ENCODE measurements at places on chromosomes 13 and 19. TPM values are rescaled to one million over a fixed set of nuclear protein-coding genes. Genes with fewer than 3 reads are reported as not detected.

DNA sequence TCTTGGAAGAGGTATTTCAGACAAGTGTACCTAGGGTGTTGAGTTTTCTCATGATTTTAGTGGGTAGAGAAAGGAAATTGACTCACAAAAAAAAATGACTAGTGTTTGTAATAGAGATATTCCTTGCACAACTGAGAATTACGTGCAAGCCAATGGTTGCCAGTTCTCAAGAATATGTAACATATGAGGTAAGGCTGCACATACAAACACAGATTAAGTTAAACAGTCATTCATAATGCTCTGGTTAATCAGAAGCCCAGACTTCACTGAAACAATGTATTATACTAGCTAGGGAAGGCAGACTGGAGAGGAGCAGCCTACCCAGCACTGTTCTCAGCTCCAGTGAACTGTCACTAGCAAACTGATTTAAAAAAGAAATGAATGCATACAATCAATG is 418.3 kb downstream of the DIAPH3 start:
- no peaks in the 10 kb centered on the region for H3K27me3 ChIP-seq
- no peaks in the 10 kb centered on the region for H3K36me3 ChIP-seq
- no peaks in the 10 kb centered on the region for H3K4me1 ChIP-seq
- H3K4me3 ChIP-seq: no peak overlapping the region

- H3K36me3 ChIP-seq: no peaks in the 10 kb centered on the region
- H3K27ac ChIP-seq: no peak overlapping the region
- DNase-seq: peak; percentile 73
- peaks cover 14% of the 10 kb centered on the region for H3K4me1 ChIP-seq
- no peak overlapping the region for H3K4me3 ChIP-seq
- no peaks in the 10 kb centered on the region for H3K27me3 ChIP-seq
These were observed 258.5 kb downstream of the COG6 start for GRCh38 chr13:39913928-39914327.

The ZNF155 gene
- 8.2 TPM for total RNA-seq

GRCh38 chr19:32810452-32810851 is 59.1 kb downstream of the SLC7A9 start:
- no peaks in the 10 kb centered on the region for H3K36me3 ChIP-seq
- H3K4me3 ChIP-seq: no peak overlapping the region
- DNase-seq: no peak
- H3K27me3 ChIP-seq: no peaks in the 10 kb centered on the region
- no peak overlapping the region for H3K27ac ChIP-seq
- H3K4me1 ChIP-seq: no peaks in the 10 kb centered on the region

GRCh38 chr19:343941-344624 is 513 bp downstream of the MIER2 start:
- DNase-seq: peak; percentile 65
- peak overlapping the region; percentile 59 for H3K4me3 ChIP-seq
- H3K27me3 ChIP-seq: no peaks in the 10 kb centered on the region
- H3K27ac ChIP-seq: peak overlapping the region; percentile 86

DNA sequence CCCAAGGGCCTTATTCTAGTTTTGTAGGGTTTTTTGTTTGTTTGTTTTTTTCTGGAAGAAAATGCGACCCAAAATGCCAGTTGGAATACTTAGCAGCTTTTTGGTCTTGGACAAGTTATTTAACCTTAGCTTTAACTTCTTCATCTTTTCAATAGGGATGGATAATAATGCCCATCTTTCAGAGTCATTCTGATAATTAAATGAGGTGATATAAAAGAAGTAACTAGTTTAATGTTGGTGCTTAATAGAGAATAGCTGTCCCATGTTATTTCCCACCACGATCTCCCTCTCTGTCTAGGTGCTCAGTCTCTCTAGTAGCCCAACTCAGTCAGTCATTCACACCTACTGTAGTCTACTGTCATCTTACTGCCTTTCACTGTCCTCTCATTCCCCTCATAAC is 8.0 kb downstream of the LSM14A start:
- H3K27ac ChIP-seq: no peak overlapping the region
- DNase-seq: no peak
- no peaks in the 10 kb centered on the region for H3K36me3 ChIP-seq
- H3K4me1 ChIP-seq: peaks cover 88% of the 10 kb centered on the region
- H3K27me3 ChIP-seq: no peaks in the 10 kb centered on the region
- no peak overlapping the region for H3K4me3 ChIP-seq

DNA sequence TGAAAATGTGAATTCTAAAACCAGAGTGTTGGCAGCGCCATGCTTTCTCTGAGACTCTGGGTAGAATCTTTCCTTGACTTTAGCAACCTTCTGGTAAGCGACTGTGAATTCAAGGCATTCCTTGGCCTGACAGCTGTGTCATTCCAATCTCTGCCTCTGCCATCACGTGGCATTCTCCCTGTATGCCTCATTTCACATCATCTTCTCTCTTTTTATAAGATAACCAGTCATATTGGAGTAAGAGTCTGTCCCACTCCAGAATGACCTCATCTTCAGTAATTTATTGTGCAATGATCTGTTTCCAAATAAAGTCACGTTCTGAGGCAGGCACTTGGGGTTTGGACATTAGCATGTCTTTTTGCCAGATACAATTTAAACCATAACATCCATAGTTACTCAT is 103.4 kb upstream of the POSTN start:
- DNase-seq: no peak
- H3K27ac ChIP-seq: no peak overlapping the region
- no peak overlapping the region for H3K4me3 ChIP-seq
- H3K27me3 ChIP-seq: no peaks in the 10 kb centered on the region
- no peaks in the 10 kb centered on the region for H3K4me1 ChIP-seq
- no peaks in the 10 kb centered on the region for H3K36me3 ChIP-seq

- DNase-seq: peak; percentile 97
- H3K36me3 ChIP-seq: peaks cover 10% of the 10 kb centered on the region
- peaks cover 56% of the 10 kb centered on the region for H3K4me1 ChIP-seq
- H3K27me3 ChIP-seq: no peaks in the 10 kb centered on the region
- H3K4me3 ChIP-seq: peak within 1 kb of the TSS; percentile 53
These were observed at the start of gene PLIN4 for GRCh38 chr19:4518345-4519171. TSS of gene PLIN4 (minus strand) at chr19:4518486. CDS start at chr19:4518272, 214 bp downstream.

DNA sequence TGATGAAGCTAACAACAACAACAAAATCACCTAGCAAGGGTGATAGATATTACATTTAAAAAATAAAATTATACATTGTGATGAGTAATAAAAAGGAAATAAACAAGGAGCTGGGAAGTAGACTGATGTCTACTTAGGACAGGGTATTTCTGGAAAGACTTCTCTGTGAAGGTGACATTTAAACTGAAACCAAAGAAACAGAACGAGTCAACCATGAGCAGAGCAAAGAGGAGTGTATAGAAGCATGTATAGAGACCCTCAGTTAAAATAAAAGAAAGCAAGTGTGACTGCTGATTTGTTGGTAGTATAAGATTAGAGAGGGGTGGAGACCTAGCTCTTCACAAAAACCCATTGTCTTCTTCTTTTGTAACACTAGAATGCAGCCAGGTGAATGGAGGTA is 53.0 kb upstream of the TDRD3 start:
- no peak overlapping the region for H3K27ac ChIP-seq
- no peak overlapping the region for H3K4me3 ChIP-seq
- DNase-seq: no peak
- H3K36me3 ChIP-seq: no peaks in the 10 kb centered on the region
- no peaks in the 10 kb centered on the region for H3K4me1 ChIP-seq
- no peaks in the 10 kb centered on the region for H3K27me3 ChIP-seq

The EFNA2 gene
- total RNA-seq: not detected

The INAFM1 gene
- 14.1 TPM for total RNA-seq

GRCh38 chr19:46384396-46384795 is 29.0 kb downstream of the CCDC8 start:
- no peak overlapping the region for H3K4me3 ChIP-seq
- no peaks in the 10 kb centered on the region for H3K4me1 ChIP-seq
- peaks cover 26% of the 10 kb centered on the region for H3K36me3 ChIP-seq
- DNase-seq: peak; percentile 52
- no peak overlapping the region for H3K27ac ChIP-seq

GRCh38 chr19:45637890-45638667 is 1.1 kb downstream of the EML2 start:
- peak overlapping the region; percentile 55 for H3K4me3 ChIP-seq
- H3K36me3 ChIP-seq: no peaks in the 10 kb centered on the region
- H3K4me1 ChIP-seq: peaks cover 40% of the 10 kb centered on the region
- DNase-seq: no peak
- H3K27me3 ChIP-seq: no peaks in the 10 kb centered on the region

DNA sequence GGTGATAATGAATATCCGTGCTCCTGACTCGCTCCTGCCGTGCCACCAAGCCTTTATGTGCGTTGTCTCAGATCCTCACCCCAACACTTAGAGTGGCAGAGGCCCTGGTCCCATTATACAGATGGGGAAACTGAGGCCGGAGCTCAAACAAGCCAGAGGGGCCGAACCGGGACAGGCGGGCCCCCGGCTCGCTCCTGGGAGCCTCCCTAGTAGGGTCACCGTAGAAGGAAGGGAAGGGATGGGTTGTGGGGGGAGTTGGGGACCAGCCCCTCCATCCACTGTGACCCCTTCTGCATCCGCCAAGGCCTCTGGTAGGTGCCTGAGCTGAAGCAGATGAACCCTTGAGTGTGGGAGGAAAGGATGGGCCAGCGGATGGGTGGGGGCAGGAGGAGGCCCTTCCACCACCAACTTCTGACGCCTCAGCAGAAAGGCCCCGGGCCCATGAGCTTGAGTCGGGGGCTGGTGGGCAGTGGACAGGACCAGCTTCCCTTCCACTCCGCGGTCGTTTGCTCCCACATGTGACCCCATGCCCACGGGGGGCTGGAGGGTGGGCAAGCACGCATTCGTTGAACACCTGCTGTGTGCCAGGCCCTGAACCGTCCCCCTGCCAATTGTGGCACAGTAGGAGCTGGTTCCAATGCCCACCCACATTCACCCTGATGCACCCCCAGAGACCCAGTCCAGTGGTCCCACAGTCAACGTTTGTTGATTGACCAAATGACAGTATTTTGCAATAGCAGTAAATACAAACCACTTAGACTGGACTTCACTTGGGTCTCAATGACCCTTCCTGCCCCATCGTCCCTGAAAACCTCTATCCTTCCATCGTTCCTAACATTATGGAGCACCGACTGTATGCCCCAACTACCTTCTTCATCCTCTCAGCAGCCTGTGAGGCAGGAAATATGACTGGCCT is 24.2 kb upstream of the TCF3 start:
- DNase-seq: no peak
- H3K4me3 ChIP-seq: no peak overlapping the region
- no peak overlapping the region for H3K27ac ChIP-seq

DNA sequence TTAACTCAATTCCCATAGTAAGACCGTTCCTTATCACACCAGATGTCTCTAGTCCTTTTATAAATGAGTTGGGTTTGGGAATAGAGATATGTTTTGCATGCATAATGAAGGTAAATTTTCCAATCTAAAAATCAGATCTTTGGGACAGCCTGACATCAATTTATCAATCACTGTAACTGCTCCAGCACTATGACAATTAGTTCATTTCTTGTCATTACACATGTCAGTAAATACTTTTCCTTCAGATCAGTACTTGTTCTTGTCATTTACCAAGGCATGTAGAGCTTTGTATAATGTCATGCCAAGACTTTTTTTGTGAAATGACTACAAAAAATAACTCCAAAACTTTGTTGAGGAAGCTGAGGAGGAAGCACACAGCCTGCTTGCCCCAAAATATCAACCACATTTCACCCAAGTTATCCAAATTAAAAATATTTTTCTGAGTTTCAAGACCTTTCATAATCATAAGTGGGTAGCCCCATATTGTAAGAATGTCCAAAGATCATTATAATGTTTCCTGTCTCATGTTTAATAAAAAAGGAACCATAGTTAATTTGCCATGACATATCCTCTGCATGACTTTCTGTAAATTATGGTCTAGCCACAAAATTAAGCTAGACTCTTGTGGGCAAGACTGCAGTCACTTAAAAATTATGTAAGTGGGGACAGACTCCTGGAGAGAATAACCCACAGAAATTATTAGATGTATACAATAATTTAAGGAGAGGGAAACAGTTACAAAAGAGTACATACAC is 586.8 kb downstream of the TBC1D4 start:
- H3K36me3 ChIP-seq: no peaks in the 10 kb centered on the region
- H3K4me1 ChIP-seq: no peaks in the 10 kb centered on the region
- H3K27me3 ChIP-seq: no peaks in the 10 kb centered on the region
- no peak overlapping the region for H3K4me3 ChIP-seq
- H3K27ac ChIP-seq: no peak overlapping the region

The GNG8 gene
- total RNA-seq: not detected

DNA sequence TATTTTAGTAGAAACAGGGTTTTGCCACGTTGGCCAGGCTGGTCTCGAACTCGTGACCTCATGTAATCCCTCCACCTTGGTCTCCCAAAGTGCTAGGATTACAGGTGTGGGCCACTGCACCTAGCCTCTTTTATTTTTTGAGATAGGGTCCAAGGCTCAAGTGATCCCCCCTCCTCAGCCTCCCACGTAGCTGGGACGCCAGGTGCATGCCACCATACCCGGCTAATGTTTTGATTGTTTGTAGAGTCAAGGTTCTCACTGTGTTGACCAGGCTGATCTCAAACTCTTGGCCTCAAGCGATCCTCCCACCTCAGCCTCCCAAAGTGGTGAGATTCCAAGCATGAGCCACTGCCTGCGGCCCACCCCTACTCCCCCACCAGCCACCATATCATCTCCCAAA is 6.3 kb downstream of the SLC7A9 start:
- no peak overlapping the region for H3K4me3 ChIP-seq
- no peaks in the 10 kb centered on the region for H3K36me3 ChIP-seq
- DNase-seq: no peak

DNA sequence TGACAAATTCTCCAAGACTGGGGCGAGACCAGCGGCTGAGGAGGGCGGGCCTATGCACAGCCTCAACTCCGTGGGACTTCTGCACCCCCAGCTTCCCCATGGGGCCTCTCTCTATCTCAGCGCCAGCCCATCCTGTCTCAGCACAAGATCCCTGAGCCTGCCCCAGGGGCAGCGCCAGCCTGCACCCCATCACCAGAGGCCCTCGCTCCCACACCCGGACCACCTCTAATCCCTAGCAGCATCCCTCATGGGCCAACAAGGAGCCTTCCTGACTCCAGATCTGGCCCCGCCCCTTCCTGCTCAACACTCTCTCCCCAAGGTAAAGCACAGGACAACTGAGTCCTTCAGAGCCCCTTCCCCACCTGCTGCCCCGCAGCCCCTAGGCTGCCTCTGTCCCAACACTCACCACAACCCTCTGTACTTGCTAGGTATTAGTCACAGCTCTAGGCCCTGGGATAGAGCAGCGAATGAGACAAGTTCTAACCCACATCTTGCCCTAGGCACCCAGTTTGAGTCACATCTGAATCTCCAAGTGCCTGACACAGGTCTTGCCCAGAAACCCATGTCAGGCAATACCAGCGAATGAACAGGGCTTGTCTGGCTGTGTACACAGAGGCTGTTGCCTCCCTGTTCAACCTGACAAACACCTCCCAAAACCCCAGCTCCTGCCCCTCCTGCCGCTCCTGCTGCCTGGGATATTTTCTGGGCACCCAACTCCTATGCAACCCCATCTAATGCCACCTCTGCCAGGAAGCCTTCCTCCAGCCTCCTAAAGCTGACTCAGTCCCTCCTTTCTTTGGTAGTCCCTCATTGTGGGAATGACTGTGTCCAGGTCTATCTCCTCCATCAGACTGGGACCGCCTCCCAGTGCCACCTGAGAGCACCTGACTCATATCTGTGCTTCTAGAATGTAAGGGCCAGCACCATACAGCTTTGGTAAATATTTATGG is 18.6 kb downstream of the GRIK5 start:
- no peaks in the 10 kb centered on the region for H3K4me1 ChIP-seq
- no peak overlapping the region for H3K4me3 ChIP-seq
- peaks cover 6% of the 10 kb centered on the region for H3K36me3 ChIP-seq
- no peak overlapping the region for H3K27ac ChIP-seq
- no peak for DNase-seq

The SIGLEC9 gene
- 9.5 TPM for total RNA-seq

The OR7G2 gene
- total RNA-seq: not detected

The SPATA13 gene
- 29.4 TPM for total RNA-seq

All from sigmoid colon (tissue), 7 donors.